Ovary (tissue), 10 donors: ENCODE measurements at places on chromosomes 1 and 21. TPM values are rescaled to one million over a fixed set of nuclear protein-coding genes. Genes with fewer than 3 reads are reported as not detected.

The TMEM269 gene
- total RNA-seq, result 0.50 TPM

DNA sequence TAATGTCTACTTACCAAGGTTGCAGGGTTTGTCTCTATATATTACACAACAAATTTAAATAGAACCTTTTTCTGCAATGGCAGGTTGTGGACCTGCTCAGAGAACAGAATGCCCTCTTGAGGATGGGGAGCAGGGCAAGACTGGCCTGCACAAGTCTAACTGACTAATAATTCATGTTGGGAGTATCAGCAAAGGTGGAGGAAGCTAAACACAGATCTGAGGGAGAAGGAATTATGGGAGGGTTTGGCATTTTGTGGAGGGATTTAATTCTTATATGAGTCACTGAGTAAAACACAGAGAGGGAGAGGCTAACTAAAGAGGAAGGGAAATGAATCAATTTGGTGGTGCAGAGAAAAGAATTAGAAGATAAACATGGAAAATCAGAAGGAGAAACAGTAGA, 40.0 kb downstream of the CLDN17 start:
- DNase-seq, result no peak

- DNase-seq, result peak; percentile 28
Observed at GRCh38 chr1:27567146-27567526, 36.8 kb downstream of the AHDC1 start.

DNA sequence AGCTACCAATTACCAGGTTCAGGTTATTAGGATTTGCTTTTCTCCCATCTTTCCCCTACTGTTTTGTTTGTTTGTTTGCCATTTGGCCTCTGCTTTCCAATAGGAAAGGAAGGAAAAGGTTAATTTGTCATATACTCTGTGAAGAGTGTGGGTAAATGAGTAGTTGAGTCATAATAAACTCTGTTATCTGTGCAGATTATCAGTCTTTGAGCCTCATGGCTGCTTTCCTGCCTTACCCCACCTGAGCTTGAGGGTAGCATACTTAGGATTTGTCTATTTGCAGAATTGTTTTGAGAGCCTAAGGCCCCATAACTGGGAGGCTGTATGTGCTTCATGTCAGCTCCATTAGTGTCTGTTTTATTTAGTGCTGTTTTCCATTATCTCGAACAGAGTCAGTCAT, 32.9 kb upstream of the SNX27 start:
- DNase-seq, result no peak

GRCh38 chr1:14810595-14811361, 212.3 kb downstream of the KAZN start:
- DNase-seq, result no peak
